ENCODE measurements at places on chromosomes 7 and 10. TPM values are rescaled to one million over a fixed set of nuclear protein-coding genes. Genes with fewer than 3 reads are reported as not detected.

DNA sequence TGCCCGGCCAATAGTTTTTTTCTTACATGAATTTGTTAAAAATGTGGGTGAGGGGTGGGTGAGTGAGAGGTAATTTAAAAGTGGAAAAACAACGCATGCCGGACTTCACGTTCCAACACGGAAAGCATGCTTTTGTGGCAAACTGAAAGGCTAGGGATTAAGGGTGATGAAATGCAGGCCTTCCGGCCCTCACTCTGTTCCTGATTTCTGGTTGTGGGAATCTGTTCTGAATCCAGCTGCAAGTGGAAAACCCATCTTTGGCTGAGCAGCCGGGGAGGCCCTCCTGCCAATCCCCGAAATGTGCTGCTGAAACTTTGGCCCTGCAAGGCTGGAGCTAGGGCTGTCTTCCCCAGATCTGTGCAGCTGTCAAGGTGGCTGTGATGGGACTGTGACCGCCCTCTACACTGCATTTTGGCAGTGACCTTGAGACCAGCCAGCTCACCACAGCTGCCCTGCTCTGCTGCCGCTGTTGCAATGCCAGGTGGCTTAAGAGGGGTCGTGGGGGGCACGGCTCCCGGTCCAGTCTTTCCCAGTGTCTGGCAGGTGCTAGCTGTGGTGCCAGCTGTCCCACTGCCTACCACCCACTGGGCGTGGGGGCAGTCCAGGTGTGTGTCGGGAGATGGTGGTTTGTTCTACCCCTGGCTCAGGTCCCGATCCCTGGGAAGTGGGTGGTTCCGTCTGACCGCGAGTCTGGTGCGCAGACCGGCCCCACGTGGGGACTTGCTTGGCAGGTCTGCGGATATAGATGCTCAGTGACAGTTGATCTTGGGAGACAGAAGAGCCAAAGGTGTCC is 39.0 kb downstream of the TET1 start:
- H3K4me1 ChIP-seq = no peaks in the 10 kb centered on the region
- peak; percentile 50 for DNase-seq
- H3K4me3 ChIP-seq = no peak overlapping the region
- H3K36me3 ChIP-seq = no peaks in the 10 kb centered on the region

DNA sequence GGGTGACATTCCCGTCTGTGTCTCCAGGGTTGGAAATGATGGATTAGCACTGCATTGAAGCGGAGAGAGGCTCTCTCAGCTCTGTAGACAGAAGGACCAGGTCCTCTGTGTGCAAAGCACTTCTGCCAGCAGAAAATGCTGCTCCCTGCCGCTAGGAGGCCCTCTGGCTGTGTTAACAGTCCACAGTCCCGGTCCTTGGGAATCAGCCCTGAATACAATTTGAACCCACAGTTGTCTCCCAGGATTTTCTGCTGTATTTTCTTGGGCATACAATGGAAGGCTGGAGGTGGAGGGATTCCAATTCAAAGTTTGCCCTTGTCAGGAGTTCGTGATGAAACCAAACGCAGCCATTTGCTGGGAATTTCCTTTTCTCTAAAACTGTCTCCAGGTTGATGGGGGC is 205.2 kb downstream of the GLRX3 start:
- no peaks in the 10 kb centered on the region for H3K36me3 ChIP-seq
- no peak overlapping the region for H3K27ac ChIP-seq
- H3K4me3 ChIP-seq = no peak overlapping the region
- no peak for DNase-seq
- no peaks in the 10 kb centered on the region for H3K4me1 ChIP-seq
- H3K27me3 ChIP-seq = no peaks in the 10 kb centered on the region

DNA sequence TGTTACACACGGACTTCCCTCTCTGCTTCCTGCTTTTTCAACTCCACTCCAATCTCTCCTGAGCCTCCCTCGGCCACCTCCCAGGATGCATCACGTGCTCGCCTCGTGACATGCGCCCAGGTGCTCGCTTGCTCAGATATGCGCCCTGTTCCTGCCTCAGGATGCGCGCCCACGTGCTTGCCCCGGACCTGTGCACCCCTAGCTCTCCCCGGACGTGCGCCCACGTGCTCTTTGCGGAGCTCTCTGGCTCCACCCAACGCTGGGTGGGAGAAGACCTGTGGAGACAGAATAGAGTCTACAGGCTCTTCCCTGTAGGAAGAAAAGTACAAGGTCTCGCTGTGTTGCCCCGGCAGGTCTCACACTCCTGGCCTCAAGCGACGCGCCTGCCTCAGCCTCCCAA is 23.1 kb downstream of the PARD3 start:
- no peaks in the 10 kb centered on the region for H3K36me3 ChIP-seq
- H3K4me1 ChIP-seq = peaks cover 32% of the 10 kb centered on the region
- H3K4me3 ChIP-seq = no peak overlapping the region
- no peak overlapping the region for H3K27ac ChIP-seq
- H3K27me3 ChIP-seq = no peaks in the 10 kb centered on the region
- no peak for DNase-seq

DNA sequence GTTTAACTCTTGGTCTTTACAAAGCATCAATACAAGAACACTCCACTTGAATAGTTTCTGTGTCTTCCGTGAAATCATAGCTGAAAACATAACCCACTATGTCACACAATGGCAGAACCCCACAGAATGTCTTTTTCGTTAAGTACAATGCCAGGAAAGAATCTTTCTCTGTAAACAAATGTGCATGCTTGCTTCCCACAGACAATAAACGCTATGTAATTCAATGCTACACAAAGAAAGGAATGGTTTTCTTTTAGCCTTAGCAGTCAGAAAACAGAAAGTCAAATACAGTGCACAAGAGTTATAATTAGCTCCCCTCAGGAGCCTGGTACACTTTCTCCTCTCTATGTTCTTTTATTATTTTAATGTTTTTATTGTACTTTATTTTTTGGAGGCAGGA is 186.1 kb downstream of the SRPK2 start:
- DNase-seq = no peak
- no peaks in the 10 kb centered on the region for H3K36me3 ChIP-seq
- H3K27me3 ChIP-seq = no peaks in the 10 kb centered on the region

DNA sequence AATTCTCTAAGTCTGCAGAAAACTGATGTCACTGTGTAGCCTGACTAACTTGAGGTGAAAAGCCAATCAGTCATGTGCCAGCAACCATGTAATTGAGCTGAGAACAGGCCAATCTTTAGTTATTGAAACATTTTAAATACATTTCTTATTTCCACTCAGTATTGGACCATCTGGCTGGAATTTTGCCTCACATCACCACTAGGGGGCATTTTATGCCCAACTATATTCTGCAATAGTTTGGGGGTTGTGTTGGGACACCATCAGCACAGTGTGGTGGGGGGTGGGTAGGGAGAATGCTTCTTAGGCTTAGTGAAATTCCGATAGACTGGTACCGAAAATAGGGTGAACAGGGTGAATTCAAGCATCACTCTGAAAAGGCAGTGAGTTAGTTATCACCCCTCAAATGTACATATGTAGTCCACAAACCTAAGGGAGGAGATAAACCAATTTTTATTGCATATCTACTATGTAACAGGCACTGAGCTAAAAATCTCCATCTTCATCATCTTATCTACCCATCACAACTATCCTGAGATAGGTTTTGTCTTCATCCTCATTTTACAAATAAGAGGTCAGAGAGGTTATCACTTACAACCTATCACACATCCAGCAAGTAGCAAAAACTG is 17.8 kb downstream of the NPSR1 start:
- H3K4me3 ChIP-seq = no peak overlapping the region
- H3K36me3 ChIP-seq = no peaks in the 10 kb centered on the region
- H3K27ac ChIP-seq = no peak overlapping the region
- no peaks in the 10 kb centered on the region for H3K4me1 ChIP-seq

- H3K4me1 ChIP-seq = no peaks in the 10 kb centered on the region
- H3K27ac ChIP-seq = peak overlapping the region; percentile 65
- no peak overlapping the region for H3K4me3 ChIP-seq
- H3K36me3 ChIP-seq = no peaks in the 10 kb centered on the region
- no peak for DNase-seq
Measured at GRCh38 chr10:43128958-43129706, 9.1 kb upstream of the CSGALNACT2 start.

DNA sequence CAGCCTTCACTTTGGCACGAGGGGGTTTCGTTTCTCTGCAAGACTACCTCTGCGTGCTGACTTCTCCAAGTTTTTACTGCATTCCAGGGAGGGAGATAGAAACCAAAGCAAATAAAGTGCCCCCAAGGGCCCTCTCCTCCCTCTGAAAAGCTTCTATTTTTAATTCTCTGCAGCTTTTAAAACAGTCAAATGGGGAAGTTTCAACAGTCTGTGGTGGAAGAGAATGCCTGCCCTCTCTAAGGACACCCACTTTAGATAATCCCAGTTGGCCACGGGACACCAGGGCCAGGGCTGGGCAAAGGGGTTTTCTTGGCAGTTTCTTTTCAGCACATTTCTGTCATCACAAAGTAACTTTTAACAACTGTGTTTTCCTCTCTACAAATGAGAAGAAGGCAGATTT is 386.7 kb upstream of the NPVF start:
- DNase-seq = no peak
- no peaks in the 10 kb centered on the region for H3K4me1 ChIP-seq
- H3K36me3 ChIP-seq = no peaks in the 10 kb centered on the region
- no peak overlapping the region for H3K4me3 ChIP-seq
- H3K27me3 ChIP-seq = no peaks in the 10 kb centered on the region

DNA sequence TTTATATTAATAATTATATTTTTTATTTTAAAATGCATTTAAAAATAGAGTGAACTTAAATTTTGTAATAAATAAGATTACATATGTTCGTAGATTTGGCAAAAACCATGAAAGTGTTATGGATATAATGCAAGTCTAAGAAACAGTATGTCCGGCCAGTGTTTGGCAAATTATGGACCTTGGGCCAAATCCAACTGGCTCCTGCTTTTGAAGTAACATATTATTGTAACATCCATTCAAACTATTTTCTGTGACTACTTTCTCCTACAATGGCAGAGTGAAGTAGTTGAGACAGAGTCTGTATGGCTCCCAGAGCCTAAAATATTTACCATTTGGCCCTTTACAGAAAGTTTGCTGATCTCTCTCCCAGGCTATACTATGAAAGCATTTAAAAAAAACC is 38.9 kb downstream of the TMEM229A start:
- no peaks in the 10 kb centered on the region for H3K27me3 ChIP-seq
- no peaks in the 10 kb centered on the region for H3K4me1 ChIP-seq
- H3K4me3 ChIP-seq = no peak overlapping the region
- no peak for DNase-seq
- H3K27ac ChIP-seq = no peak overlapping the region
- no peaks in the 10 kb centered on the region for H3K36me3 ChIP-seq

- H3K4me1 ChIP-seq = no peaks in the 10 kb centered on the region
- no peak overlapping the region for H3K27ac ChIP-seq
Measured at GRCh38 chr10:102001435-102002068, 54.4 kb downstream of the ARMH3 start.

GRCh38 chr7:107372298-107372697 is 97.6 kb upstream of the GPR22 start:
- H3K27me3 ChIP-seq = no peaks in the 10 kb centered on the region
- H3K27ac ChIP-seq = no peak overlapping the region
- DNase-seq = no peak

GRCh38 chr7:139937715-139938114 is 108.7 kb downstream of the TBXAS1 start:
- DNase-seq = no peak
- no peaks in the 10 kb centered on the region for H3K4me1 ChIP-seq
- no peak overlapping the region for H3K27ac ChIP-seq
- no peak overlapping the region for H3K4me3 ChIP-seq
- H3K27me3 ChIP-seq = no peaks in the 10 kb centered on the region
- no peaks in the 10 kb centered on the region for H3K36me3 ChIP-seq

DNA sequence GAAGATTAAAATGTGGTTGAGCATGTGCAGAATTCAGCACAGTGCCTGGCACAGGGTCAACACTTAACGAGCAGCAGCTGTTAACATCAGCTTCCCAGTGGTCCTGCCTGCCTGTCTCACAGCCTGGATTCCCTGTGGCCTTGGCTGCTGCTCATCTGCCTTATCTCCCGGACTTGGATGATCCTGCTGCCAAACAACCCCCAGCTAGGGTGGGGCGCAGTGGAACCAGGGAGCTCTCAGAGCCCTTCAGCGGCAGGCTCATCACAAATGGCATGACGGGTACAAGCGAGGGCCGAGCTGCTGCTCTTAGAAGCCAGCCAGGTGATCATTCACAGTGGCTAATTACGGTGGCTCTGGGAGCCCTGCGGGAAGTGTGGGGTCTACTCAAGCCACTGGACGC is 13.0 kb upstream of the SMARCD3 start:
- no peaks in the 10 kb centered on the region for H3K4me1 ChIP-seq
- H3K4me3 ChIP-seq = no peak overlapping the region
- no peak for DNase-seq
- no peaks in the 10 kb centered on the region for H3K36me3 ChIP-seq
- H3K27me3 ChIP-seq = no peaks in the 10 kb centered on the region
- H3K27ac ChIP-seq = no peak overlapping the region

- no peaks in the 10 kb centered on the region for H3K36me3 ChIP-seq
- H3K27me3 ChIP-seq = no peaks in the 10 kb centered on the region
- H3K4me1 ChIP-seq = no peaks in the 10 kb centered on the region
- no peak for DNase-seq
Measured at GRCh38 chr10:49314806-49315205, 15.8 kb downstream of the C10orf71 start.

DNA sequence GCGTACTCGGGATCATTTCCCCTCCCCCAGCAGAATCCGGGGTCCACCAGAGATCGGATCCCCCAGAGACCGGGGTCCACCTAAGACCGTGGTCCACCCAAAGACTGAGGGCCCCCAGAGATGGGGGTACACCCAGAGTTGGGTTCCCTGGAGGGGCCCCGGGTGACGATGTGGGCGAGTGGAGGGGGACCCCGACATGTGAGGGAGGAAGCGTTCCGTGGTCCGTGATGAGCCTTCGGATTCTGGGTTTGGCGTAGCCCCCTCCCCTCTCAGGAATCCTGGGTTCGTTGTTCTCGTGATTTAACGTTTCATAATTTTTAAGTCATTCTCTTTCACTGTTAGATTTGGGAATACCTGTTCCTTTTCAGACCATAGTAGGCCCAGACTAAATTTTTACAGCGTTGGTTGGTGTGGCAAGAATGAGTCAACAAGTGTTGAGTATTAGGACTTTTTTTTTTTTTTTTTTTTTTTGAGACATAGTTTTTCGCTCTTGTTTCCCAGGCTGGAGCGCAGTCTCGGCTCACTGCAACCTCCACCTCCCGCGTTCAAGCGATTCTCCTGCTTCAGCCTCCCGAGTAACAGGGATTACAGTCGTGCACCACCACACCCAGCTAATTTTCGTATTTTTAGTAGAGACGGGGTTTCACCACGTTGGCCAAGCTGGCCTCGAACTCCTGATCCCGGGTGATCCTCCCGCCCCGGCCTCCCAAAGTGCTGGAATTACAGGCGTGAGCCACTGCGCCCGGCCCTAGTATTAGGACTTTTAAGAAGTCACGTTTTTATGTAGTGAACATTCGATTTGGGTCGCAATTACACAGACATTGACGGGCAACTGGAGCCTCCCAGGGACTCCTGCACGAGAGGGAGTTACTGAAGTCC is 672 bp downstream of the GTPBP4 start:
- H3K4me1 ChIP-seq = peaks cover 8% of the 10 kb centered on the region
- no peaks in the 10 kb centered on the region for H3K27me3 ChIP-seq
- DNase-seq = no peak
- H3K4me3 ChIP-seq = peak overlapping the region; percentile 78

GRCh38 chr7:94436018-94436604 is 41.4 kb downstream of the COL1A2 start:
- H3K4me1 ChIP-seq = no peaks in the 10 kb centered on the region
- H3K36me3 ChIP-seq = no peaks in the 10 kb centered on the region
- H3K4me3 ChIP-seq = no peak overlapping the region
- H3K27ac ChIP-seq = no peak overlapping the region

The STOX1 gene
- 19.8 TPM for total RNA-seq

The GALNT17 gene
- total RNA-seq = 3.0 TPM

The TBX20 gene
- not detected for total RNA-seq

The PILRA gene
- 5.8 TPM for total RNA-seq

The NUTM2A gene
- 2.3 TPM for total RNA-seq
